Hematopoietic multipotent progenitor cell (in vitro differentiated cells): ENCODE measurements at places on chromosomes 1 and 21.
A peak's percentile ranks its signal among the peaks of the same experiment; 100 is the strongest.

DNA sequence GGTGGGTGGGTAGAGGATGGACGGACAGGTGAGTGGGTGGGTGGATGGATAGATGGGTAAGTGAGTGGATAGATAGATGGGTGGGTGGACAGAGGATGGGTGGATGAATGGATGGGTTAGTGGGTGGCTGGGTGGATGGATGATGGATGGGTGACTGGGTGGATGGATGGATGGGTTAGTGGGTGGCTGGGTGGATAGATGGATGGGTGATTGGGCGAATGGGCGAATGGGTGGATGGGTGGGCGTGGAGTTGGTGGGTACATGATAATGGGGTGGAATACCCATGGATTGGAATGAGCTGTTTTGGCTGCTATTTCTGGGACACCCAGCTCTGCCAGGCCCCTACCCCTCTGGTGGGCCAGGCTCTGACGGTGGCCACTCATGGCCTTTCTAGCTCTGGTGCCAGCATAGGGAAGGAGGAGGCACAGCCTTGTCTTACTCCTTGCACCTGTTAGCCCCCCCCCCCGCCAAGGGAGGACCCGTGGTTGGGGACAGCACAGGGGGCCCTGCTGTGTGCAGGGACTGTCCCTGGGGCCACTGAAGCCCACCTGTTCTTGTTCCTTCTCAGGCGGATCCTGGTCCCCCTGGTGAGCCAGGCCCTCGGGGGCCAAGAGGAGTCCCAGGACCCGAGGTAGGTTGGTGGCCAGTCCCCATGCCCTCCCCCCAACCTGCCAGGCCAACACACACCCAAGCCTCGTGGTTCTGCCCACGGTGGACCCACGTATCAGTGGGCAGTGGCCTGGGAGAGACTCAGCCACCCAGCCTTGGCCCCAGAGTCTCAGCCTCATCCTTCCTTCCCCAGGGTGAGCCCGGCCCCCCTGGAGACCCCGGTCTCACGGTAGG lies 26.4 kb downstream of the COL6A2 start:
- no peak for DNase-seq

DNA sequence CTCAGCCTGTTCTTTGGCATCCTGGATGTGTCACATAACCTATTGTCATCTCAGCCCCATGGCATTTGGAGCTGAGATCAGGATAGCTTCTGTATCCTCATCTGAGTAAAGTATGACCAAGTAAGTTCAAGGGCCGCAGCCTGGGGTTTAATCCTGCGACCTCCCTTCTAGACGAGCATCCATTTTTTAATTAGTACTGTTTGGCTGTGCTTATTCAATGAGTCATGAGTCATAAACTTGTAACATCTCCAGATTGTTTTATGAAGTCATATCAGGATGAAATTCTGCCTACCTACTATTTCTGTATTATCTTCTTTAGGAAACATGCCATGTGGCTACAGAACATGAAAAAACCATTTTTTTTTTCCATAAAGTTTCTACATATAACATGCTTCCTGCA lies 119.1 kb downstream of the ERG start:
- DNase-seq = no peak

- DNase-seq = no peak
These were observed 46.5 kb downstream of the MORN1 start for GRCh38 chr1:2344744-2345296.

DNA sequence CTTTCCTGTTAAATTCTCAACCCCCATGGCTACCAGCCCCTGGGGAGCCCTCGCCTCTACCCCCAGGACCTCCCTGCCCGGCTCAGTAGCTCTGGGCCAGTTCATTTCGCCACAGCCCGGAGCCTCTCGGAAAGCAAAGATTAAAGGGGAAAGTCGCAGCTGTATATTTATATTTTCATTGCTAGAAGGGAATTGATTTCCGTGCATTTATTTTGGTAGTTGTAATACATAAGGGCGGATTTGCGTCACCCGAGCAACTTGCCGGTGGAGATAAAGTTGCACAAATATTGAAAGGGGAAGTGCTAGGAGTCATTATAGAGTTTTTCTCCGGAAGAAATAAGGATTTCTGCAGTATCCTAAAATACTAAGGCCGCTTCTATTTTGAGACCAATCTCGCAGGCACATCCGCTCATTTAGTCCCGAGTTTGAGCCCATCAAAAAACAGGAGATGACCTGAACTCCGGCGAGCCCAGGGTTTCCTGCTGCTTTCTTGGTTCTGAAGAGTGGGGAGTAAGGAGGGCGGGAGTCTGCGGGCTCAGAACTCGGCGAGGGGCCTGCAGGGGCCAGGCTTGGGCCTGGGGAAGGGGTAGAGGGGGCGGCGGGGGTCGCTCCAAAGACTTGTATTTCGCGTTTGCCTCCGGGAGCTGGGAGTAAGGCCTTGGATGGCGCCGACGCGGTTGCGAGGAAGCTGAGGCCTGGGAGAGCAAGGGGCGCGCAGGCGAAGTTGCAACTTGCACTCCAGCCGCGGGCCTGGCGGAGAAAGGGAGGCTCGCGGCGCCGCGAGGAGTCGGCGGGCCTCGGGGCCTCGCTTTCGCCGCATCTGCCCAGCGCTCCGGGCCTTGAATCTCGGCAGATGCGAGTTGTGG lies 2.5 kb upstream of the HLX start:
- peak; percentile 85 for DNase-seq

DNA sequence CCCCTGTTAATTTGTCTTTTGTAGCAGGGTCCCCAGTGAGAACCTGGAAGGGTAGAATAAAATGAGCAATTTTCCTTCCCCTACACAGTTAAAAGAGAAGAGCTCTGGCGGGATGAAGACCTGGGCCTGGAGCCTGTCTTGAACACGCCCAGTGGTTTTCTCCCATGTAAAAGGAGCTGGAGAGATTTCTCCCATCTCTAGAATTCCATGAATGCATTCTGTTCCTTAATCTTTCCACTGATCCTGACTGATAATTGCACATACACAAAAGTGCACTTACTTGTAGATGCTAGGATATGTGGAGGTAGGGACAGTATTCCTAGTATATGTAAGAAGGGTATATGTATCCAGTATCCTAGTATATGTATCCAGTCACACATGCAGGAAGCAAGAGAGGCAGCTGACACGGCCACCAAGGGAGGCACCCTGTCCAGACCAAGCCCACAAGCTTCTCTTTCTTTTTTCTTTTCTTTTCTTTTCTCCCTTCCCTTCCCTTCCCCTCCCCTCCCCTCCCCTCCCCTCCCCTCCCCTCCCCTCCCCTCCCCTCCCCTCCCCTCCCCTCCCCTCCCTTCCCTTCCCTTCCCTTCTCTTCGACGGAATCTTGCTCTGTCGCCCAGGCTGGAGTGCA lies 11.9 kb upstream of the PKNOX1 start:
- DNase-seq = no peak

DNA sequence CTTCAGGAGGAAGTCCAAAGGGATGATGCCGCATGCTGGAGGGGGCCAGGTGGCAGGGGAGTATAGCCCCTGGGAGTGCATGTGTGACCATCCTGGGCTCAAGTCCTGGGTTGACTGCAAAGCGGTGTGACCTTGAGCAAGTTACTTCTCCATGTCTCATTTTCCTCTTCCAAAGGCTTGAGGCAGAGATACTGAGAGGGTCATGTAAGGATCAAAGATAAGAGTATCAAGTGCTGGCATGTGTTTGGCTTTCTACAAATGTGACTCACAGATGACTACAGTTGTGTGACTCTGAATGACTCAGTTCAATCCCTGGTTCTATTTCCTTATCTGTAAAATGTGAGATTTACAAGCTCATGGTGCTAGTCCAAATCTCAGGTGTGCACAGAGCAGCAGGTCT lies 26.1 kb downstream of the PROK1 start:
- no peak for DNase-seq

- no peak for DNase-seq
These were observed 7.4 kb downstream of the SOX13 start for GRCh38 chr1:204080163-204080903.

DNA sequence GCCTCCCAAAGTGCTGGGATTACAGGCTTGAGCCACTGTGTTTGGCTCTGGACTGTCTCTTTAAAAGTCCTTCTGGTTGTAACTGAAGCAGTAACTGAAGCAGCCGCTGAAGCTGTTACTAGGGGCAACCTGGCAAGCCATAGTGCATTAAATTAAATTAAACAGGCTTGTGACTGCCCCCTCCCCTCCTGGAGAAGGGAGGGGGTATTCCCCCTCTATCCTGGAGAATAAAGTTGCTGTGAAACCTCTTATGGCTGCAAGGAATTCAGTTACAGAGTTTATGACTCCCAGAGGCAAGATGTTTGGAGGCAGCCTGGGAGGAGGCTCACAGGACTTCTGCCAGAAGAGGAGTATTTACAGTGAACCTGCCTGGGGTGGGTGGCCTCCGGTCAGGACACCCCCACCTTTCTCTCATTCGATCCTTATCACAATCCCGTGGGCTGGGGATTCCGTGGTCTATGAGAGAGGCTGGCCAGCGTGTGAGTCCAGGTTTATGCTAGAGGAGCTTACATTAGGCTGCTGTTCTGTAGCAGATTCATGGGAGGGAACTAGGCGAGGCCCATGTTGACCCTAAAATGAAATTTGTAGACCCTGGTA lies 8.3 kb downstream of the TTC22 start:
- DNase-seq = no peak

- no peak for DNase-seq
These were observed 39.8 kb downstream of the FOXD2 start for GRCh38 chr1:47477595-47478080.

GRCh38 chr1:28194326-28195035 lies 18.0 kb upstream of the PTAFR start:
- DNase-seq = no peak

DNA sequence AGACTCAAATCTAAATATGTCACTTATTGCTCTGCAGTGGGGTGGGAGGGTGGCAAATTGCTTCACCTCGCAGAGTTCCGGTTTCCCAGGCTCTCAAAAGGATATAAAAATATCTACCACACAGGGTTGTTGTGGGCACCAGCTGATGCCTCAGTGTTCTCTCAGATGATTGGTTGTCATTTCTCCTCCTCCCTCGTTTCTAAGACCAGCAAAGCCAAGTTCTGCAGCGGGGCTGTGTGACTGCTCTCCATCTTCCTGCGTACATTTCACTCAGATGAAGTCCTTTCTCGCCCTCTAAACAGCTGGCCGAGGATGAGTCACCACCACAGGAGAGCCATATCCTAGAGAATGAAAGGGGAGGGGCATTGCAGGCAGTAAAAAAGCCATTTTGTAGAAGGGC lies 35.0 kb upstream of the VWA5B1 start:
- DNase-seq = no peak

GRCh38 chr1:98277118-98277517 lies 356.3 kb upstream of the DPYD start:
- no peak for DNase-seq

DNA sequence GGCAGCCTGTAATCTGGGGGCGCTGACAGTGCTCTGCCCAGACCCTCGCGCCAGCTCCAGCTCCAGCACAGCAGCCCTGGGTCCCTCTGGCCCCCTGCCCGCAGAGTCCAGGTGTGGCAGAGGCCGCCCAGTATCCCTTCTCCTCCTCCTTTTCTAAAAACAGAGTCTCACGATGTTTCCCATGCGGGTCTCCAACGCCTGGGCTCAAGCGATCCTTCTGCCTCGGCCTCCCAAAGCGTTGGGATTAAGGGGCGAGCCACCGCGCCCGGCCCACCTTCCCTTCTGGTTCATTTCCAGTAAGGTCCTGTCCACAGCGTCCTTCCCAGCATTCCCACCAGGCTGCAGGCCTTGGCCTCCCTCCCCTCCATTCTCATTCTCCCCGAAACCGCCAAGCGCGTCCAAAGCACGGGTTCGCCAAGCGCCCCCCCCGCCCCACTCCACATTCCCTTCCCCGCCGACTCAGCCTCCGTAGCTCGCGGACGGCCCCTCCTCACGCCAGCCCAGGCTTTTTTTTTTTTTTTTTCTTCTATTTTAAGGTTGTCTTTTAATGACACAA lies 2.0 kb upstream of the PCBP3 start:
- DNase-seq = no peak

GRCh38 chr1:77776007-77776700 lies 3.3 kb upstream of the MIGA1 start:
- DNase-seq = no peak

DNA sequence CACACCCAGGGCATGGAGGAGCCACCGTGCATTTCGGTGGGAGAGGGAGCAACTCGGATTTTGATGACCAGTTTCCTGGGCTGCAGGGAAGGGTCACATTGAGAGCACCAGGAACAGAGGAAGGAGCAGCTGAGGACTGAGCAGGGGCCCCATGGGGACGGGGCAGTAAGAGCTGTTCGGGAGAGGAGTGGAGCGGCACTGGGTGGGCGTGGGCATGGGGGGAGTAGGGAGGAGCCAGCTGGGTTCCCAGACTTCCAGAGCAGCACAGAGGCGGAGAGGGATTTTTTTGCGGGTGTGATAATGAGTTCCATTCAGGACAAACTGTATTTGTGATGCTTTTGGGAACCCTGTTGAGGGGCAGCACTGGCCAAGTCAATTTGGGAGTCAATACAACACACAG lies 17.4 kb upstream of the GPR153 start:
- no peak for DNase-seq

DNA sequence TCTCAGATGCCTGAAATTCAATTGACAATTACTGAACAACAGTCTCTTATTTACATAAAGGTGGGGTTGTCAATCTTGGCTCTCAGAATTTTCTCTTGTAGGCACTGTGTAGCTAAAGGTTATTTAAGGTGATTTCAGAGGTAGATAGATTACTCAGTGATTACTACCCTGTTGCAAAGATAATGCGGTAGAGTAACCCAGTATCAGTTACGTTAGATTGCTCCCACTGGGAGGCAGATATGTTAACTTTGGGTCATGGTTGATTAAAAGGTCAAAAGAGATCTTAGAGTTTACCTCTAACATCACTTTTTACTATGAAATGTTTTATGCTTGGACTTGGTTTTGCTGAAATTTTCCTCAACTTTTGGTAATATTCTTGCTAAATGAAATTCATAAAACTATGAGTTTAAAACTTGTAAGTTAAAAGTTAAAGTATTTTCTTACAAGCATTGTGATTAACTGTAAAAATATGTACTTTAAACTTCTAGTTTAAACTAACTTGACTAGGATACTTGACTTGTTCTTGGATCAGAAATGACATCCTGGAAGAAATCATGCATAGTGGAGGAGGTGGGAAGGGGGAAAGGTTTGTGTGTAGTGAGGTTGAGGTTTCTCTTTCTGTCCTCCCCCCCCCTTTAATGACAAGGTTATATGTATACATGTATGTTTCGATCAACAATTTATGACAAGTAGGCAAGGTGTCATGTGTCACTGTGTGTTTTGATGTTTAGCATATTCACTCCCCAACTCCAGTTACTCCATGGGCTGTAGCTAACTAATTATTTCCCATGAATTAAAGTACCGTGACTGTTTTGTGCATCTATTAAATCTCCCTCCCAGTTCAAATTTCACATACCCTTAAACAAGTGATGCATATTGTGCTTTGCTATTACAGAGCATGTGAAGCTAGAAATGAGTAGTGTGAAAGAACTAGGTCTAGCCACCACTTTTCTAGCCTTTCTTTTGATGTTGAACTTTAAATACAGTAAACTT lies 2.9 kb downstream of the LAMC1 start:
- no peak for DNase-seq

GRCh38 chr1:91863498-91863897 lies 22.5 kb downstream of the TGFBR3 start:
- DNase-seq = no peak

DNA sequence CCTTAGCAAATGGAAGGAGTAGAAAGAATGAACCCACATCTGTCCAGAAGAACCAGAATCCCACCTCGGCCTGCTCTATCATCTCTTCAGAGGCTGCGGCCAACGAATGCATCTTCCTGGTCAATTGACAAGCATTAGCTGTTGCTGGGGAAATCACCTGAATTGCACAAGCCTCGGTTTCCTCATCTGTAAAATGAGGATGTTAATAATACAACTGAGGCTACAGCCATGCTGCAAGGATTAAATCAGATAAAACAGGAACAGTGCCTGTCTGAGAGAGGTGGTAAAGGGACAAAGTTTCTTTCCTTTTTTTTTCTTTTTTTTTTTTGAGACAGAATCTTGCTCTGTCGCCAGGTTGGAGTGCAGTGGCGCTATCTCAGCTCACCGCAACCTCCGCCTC lies 99.8 kb downstream of the KIF14 start:
- no peak for DNase-seq
